ENCODE measurements at places on chromosomes 2 and 18.

DNA sequence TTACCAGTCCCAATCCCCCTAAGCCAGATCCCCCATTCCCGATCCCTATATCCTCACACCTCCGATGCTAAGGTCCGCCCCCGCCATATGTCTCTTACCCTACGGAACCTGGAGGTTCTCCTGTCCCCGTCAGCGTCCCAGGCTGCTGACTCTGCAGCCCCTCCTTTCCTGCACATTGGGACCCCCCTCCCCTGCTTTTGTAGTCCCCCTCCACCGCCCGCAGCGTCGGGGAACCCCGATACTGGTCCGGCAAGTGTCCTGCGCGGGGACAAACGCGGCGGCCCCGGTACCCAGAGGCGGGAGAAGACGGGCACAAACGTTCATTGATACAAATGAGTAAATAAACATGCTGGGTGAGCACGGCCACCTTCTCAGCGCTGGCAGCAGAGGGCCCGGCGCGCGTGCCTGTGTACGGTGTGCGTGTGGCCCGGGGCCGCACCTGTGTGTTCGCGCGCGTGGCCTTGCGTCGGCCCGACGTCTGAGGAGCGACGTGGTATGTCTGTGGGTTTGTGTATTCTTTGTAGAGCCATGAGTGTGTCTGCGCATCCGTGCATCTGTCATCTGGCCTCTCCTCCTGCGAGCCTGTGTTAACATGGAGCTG lies 2.0 kb upstream of the CYP26B1 start:
- DNase-seq: no peak

DNA sequence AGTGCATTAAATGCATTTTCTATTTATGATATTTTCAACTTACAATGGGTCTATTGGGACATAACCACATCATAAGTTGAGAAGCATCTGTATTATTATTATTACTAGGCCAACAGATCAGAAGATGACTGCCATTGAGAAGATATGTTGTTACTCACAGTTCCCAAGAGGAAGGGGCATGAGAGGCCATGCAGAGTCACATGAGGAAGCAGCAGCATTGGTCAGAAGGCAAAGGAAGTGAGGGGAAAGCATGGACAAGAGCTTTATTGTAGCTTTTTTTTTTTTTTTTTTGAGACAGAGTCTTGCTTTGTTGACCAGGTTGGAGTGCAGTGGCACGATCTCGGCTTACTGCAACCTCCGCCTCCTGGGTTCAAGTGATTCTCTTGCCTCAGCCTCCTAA lies 66.2 kb upstream of the LCLAT1 start:
- DNase-seq: no peak

DNA sequence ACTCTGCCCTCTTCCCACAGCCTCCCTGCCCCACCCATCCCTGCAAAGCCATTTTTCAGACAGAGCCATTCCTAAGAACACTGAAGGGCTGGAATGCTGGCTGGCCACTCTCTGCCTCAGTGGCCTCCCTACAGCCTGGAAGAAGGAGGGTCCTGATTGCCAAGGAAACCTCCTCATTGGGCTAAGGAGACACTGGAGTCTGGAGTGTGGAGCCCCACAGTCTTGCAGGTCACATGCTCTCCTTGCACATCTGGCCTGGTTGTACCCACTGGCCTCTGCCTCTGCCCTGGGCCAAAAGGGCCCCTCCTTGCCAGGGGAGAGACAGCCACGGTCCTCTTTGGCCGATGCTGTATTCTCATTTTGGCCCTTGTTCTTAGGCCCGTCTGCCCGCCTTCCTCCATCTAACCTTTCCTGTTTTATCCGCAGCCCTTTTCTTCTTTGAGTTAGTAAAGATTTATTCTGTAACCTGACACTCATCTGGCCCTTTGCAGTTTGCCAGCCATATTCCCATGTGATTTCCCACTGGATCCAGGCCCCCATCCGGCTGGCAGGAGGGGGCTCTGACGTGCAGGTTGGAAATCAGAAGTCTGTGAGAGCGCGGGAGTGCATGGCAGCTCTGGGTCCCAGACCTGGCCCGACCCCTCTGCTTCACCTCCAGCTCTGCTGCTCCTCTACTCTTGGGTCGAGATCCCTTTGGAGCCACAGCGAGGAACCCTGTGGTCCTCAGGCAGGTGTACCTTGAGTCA lies 11.0 kb upstream of the CATIP start:
- no peak for DNase-seq

DNA sequence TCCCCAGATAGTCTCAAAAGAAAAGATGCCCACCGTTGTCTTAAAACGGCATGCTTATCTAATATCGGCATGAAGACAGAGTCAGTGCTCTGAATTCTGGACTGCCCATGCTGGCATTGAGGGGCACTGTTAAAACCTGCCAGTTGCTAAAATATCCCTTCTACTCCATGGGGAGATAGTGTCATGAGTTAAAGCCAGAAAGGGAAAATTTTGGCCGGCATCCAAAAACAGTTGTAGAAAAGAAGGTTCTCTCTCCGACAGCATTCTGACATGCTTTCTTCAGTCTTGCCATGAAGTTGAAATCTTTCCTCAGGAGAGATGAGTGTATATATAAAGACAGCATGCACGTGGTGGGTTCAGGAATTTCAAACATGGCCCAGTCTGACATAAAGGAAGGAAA lies 401.3 kb upstream of the PIK3C3 start:
- DNase-seq: no peak

Measured in hepatic stellate cell (primary cell).